ENCODE measurements at places on chromosomes 5 and 9.

- DNase-seq: no peak
These were observed 1.5 kb upstream of the TGFBI start for GRCh38 chr5:136027311-136027710.

DNA sequence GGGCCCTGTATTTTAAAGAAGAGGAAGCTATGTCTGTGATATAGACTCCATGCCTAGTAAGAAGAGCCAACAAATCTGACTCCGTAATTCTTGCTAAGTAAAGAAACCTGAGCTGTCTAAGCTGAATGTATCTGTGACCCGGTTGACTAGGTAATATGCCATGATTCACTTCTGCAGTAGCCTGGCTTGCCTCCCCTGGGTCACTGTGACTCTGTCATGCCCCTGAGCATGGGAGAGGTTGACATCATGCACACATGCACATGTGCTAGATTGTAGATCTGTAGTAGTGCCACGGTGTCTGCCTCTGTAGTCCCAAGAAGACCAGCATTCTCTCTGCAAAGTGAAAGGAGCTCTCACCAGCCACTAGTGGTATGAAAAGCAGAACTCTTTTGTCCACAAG is 9.1 kb downstream of the SLC22A5 start:
- peak; percentile 67 for DNase-seq

DNA sequence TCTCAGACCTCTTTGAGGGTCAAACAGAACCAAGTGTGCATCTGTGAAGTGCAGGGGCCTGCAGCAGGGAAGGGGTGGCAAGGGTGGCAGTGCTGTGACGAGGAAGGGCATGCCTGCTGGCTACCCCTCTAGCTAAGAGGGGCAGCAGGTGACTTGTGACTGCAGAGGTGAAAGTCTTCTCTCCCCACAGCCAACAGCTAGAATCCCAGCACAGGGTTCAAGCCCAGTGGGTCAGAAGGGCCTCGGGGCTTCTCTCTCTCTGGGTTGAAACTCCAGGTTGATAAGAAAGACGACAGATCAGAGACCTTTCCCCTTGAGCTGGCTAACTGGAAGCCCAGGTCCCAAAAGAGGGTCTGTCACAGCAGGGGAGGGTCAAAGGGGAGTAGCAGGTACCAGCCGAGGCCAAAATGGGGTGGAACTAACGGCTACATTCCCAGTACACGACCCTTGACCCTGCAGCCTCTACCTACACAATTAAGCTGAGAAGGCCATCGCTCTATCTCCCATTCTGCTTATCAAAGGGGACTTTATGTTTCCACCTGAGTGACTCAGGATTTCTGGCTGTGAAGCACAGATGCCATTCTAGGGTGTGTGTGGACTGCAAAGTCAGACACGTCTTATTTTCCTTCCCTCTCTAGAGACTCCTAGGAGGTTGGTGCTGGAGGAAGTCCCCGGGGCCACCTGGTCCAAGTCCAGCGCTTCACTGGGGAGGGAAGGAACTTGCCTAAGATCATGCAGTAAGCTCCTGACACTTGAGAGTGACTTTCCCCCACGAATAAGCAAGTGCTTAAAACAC is 14.6 kb downstream of the ANKS6 start:
- DNase-seq: no peak

GRCh38 chr5:137666461-137666850 is 69.4 kb downstream of the KLHL3 start:
- DNase-seq: no peak

- peak; percentile 98 for DNase-seq
These were observed at the start of gene FOXD1 for GRCh38 chr5:73448463-73449136. FOXD1 (minus strand) TSS chr5:73448777; CDS start chr5:73448362, 415 bp downstream.

GRCh38 chr5:178232124-178232919 is at the start of gene PHYKPL:
PHYKPL (minus strand) TSS chr5:178232802; CDS start chr5:178232550, 252 bp downstream.
- peak; percentile 82 for DNase-seq

DNA sequence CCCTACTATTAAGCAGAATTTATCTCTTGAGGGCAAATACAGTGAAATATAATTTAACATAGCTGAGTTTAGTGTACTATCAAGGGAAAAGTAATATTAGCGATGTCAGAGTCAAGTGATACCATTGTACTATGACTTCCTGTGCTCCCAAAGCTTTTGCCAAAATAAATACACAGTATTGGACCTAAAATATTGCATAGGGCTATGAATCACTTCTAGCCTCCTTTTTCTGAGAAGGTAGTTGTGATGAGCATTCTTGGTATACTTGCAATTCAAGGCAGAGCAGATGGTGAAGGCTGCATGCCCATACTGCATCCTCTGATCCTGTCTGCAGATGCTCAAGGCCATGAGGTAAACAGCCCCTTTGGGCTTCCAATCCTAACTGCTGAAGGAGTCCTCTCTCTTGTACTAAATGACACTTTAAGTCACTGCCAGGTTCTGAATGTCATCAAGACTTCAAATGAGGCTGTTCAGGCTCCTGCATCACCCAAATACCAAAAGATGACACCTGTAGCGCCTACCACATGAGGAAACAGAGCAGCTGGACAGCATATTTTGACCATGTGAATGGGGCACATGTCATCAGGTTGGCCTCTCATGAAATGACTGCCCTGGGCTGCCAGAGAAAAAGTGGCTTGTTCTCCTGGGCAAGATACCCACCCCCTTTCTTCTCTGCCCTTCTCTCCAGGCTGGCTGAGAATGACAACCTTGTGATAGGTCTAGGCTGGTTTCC is 29.7 kb upstream of the PPP2CA start:
- peak; percentile 28 for DNase-seq

DNA sequence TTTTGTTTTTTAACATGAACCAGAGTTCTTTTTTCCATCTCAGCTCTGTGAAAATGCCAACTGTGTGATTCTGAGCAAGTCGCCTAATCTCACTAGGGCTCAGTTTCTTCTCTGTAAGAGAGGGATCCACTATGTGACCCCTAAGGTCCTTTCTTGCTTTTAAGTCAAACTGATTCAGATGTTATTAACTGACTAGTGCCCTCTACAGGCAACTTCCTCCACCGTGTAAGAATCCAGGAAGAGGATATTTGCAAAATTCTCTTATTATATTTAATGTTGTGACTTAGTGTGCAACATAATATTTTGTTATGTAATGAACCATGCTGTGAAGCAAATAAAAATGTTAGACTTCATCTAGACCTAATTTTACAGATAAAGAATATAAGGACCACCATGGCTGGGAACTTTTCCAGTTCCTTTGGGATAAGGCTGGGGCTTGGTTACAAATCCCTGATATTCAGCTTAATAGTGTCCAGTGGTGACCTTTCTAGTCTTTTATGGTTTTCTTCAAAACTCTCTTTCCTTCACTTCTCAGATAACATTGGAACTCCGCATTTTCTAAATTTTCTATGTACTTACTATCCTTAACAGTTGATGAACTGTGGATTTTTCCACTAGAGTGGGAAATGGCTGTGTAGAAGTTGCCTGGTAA is 244.7 kb downstream of the PIK3R1 start:
- DNase-seq: peak; percentile 50

GRCh38 chr5:132270706-132271105 is 13.2 kb downstream of the PDLIM4 start:
- no peak for DNase-seq

- DNase-seq: no peak
These were observed 671.9 kb downstream of the NR2F1-AS1 start for GRCh38 chr5:92908952-92909601.

DNA sequence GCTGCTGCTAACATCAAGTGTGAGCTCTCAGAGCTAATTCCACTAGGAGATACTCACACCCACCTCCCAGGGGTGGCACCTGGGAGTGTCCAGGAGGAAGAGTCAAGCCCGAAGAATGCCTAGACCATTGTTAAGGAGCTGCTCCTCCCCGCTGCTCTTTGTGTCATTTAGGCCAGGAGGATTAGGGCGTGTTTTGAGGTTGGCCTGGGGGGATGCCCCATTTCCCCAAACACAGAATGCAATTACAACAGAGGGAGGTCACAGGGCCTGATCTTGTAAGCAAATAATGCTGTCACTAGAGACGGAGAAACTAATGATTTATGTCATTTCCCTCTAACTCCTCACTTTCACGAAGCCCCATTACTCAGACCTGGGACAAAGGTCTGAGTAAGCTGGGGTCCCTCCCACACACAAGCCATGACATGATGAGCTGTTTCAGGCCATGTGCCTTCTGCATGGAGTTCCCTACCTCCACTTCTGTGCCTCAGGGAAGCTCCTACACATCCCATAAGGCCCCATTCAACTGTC is 312.5 kb downstream of the ACTL7B start:
- peak; percentile 91 for DNase-seq

GRCh38 chr5:176542596-176543427 is 5.6 kb upstream of the RNF44 start:
- peak; percentile 52 for DNase-seq

GRCh38 chr9:34203275-34203991 is 24.6 kb downstream of the UBAP1 start:
- DNase-seq: no peak

DNA sequence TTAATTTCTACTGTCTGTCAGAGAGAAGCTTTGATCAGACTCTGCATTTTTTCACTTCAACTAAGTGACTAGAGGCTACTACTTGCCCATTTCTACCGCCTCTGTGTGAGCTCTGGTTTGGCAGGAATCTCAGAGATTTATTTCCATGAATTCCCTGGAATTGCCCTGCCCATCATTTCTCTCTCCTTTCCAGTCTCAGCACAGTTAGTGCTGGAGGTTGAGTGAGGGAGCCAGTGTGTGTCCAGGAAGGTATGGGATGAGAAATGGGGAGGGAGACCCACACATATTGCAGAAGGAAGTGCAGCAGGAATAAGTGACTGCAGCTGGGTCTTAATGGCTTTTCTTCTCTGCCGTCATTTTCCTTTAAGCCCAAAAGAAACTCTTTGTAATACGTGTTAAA is 443.1 kb upstream of the ZNF462 start:
- DNase-seq: peak; percentile 22

DNA sequence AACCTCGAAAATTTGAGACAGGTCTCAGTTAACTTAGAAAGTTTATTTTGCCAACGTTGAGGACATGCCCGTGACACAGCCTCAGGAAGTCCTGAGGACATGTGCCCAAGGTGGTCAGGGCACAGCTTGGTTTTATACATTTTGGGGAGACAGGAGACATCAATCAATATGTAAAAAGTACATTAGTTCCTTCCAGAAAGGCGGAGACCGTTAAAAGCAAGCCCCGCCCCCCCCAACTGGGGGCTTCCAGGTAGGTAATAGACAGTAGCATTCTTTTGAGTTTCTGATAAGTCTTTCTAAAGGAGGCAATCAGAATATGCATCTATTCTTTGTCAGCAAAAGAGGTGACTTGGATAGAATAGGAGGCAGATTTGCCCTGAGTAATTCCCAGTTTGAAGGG is 599 bp upstream of the MOCS2 start:
- DNase-seq: no peak

GRCh38 chr5:35926389-35927051 is 11.9 kb downstream of the CAPSL start:
- peak; percentile 57 for DNase-seq

DNA sequence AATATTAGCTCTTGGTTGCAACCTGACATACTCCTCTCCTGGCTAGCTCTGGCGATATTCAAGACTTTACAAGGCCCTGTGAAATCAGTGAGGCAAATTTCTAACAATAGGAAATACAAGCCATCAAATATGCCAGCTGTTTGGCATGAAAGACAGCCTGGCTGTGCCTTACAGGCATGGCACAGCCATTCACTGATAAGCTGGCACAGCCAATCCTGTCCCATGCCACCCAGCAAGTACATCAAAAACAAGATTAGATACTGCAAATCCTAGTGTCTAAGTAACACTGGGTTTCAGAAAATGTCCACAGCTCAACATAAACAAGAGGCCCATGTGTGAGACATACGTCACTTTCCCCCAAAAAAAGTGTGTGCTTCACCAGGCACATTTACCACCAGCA is 1045.8 kb upstream of the DMAC1 start:
- DNase-seq: no peak

- DNase-seq: no peak
These were observed 658 bp downstream of the PDCD1LG2 start for GRCh38 chr9:5510989-5511388.

Measured in Daoy (cell line).